ENCODE measurements at places on chromosomes 3 and 15.

DNA sequence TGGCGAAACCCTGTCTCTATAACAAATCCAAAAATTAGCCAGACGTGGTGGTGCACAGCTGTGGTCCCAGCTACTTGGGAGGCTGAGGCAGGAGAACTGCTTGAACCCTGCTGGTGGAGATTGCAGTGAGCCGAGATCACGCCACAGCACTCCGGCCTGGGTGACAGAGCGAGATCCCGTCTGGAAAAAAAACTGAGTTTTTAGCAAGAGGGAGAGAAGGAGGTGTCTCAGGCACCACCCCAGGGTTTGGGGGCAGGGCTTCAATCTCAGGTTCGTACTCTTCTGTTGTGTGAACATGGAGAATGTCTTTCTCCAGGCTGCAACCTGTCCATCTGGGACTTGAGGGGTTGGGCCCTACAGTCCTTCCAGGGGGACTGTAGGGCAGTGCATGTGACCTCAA lies 2.7 kb downstream of the CHRNA3 start:
- no peak for DNase-seq

- DNase-seq: no peak
Measured at GRCh38 chr3:34947834-34948233, 691.5 kb upstream of the ARPP21 start.

- no peak for DNase-seq
Measured at GRCh38 chr15:68930268-68931022, at the start of gene SPESP1. Gene SPESP1, plus strand, starts transcription at chr15:68930525. Its CDS starts 129 bp downstream, at chr15:68930654.

- DNase-seq: no peak
Measured at GRCh38 chr3:157412323-157412855, 24.3 kb upstream of the PTX3 start.

- DNase-seq: no peak
Measured at GRCh38 chr3:12902181-12902999, 61.0 kb upstream of the RPL32 start.

GRCh38 chr3:143707848-143708247 lies 140.4 kb downstream of the SLC9A9 start:
- DNase-seq: no peak

DNA sequence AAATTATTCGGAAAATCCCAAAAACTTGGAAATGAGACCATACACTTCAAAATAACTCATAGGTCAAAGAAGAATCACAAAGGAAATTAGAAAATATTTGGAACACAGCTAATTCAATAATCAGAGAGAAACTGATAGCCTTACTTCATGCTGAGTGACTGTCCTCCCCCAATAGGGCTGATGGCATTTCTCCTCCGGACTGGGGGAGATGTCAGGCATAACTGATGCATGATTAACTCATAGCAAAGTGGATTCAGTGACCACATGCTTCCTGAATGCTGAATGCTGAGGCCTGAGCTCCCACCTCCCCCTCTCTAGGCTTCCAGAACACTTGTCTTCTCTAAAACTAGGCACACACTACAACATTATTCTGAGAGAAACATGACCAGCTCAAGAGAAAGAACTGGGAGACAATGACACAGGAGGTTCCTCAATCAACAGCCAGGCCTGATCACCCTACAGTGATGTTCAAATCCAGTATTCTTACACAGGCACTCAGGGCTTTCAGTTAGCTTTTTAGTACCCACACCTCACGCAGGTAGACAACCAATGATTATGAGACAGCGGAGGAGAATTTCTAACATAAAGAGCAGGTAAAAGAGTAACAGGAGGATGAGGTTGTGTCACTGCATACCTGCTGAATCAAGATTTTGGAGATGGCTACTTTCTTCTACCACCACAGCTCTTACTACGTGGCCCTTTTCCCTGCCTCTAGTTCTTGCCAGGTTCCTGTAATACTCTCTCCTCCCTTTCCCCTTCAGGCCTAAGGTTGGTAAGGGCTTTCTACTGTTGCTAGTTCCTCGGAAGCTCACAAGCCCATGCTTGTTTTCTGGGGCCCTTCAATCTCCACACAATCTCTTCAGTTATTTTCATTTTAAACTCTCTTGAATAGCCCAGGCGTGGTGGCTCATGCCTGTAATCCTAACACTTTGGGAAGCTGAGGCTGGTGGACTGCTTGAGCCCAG lies 96.1 kb downstream of the FMN1 start:
- DNase-seq: peak; percentile 65

GRCh38 chr3:22704166-22704565 lies 499.0 kb upstream of the UBE2E2 start:
- DNase-seq: no peak

DNA sequence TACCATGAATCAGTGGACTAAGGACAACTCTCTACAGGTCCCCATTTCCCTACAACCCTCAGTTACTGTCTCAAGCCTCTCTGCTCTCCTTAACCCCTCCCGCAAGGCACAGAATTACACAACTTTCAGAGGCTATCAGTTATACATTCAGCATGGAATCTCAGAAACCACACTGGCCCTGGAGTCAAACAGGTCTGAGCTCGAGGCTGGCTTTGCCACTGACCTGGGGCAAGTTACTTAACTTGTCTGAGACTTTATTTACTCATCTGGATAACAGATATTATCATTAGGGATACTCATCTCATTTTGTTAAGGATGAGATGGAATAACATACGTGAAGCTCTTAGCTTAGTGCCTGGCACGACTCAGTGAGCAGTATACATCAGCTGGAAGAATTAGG lies 95.2 kb downstream of the WDR76 start:
- DNase-seq: no peak

DNA sequence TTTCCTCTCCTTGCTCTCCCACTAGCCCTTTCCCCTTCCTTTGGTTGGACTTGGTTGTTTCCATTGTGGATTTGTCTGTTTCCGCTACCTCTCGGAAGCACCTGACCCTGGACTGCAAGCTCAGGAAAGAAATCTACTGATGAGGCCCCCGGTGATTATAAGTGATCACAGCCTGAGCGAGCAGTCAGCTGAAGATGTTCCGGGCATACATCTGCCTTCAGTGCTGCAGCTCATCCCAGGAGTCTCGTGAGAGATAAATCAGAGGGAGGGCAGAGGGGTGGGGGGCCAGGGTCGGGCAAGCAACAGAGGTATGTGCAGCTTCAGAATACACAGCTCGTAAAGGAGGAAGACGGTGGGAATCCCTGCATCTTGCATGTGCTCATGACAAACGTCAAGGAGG lies 102.1 kb downstream of the MRPL46 start:
- no peak for DNase-seq

DNA sequence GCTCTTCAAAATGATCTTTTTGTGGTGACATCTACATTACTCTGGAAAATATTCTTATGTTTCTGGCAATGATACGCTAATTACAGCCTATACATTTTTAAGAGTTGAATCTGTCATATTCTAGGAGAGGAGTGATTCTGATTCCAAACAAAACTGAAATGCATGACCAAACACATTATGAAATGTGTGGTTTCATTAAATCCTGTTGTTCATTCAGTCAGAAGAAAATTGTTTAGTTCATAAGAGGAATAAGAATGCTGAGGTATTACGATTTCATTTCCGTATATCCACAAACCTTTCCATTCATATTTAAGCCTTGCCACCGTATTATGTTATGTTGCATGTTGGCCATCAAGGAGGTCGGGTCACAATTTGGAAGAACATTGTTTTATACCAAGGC lies 345.1 kb downstream of the FEZF2 start:
- no peak for DNase-seq

GRCh38 chr3:63060412-63060811 lies 185.2 kb upstream of the CADPS start:
- no peak for DNase-seq

- no peak for DNase-seq
Measured at GRCh38 chr3:55471522-55472280, 15.4 kb downstream of the WNT5A start.

DNA sequence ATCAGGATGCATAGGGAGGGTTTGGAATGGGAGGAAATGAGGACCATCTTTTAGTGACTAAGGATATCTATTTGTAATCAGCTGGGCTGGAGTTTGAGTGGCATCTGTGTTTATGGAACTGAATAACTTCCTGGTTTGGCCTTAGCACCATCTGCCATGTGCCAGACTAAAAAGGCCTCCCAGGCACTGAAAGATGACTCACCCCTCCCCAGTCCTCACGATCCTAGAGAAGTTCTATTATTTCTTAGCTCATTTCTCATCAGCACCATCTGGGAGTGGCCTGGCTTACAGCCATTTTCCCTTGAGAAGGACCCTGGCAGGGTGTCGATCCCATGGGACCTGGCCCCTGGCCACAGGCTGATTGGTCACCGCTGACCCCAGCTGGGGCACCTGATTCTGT lies 23.9 kb upstream of the CTXND1 start:
- no peak for DNase-seq

GRCh38 chr3:195790901-195791300 lies 20.8 kb downstream of the MUC4 start:
- DNase-seq: no peak

- DNase-seq: no peak
Measured at GRCh38 chr15:52795464-52796227, 5.5 kb upstream of the ONECUT1 start.

DNA sequence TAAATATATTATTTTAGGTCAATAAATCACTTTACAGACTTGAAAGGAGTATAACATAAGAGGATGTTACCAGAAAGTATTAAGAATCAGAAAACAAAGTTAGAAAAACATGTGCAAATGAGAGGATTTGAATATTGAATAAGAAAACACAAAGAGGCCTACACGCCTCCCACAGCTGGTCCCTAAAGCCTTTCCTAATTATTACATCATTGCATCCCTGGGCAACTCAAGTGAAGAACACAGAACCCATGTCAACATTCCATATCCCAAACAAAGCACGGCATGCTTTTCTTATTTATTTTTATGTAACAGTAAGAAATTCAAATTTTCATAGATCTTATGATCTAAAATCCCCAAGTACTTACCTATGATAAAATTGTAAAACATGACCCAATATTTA lies 61.2 kb downstream of the HERC1 start:
- no peak for DNase-seq

Data from ACHN (cell line).